Stimulated activated memory B cell treated with anti-CD40 and anti-IgM and Interleukin-4, amounts not matched to agents 10 μg/mL and 1 μg/mL and 100 μg/mL, for 72 hours (primary cell): ENCODE measurements at places on chromosomes 5 and 9.

DNA sequence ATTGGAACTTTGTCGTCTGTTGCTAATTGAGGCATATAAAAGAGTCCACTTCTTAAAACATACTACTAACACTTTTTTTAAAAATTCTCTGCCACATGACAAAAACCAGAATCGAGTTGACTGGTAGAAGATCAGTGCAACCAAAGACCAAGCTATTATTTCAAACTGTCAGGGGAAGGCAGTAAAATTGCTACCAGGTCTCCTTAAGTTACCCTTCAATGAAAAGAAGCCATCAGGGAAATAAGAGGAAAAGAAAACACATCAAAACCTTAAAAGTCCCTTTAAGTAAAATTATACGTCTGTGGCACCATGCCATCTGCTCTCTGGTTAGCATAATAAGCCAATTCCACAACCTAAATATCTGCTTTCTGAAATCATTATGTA, 9.6 kb downstream of the ZNF608 start:
- no peak for ATAC-seq

GRCh38 chr9:82968816-82969215, 94.1 kb downstream of the RASEF start:
- ATAC-seq: no peak

GRCh38 chr5:124342584-124342983, 403.9 kb downstream of the ZNF608 start:
- no peak for ATAC-seq

- ATAC-seq: peak; percentile 31
Measured at GRCh38 chr9:69549310-69550202, 122.6 kb downstream of the APBA1 start.

GRCh38 chr5:143237664-143238063, 165.8 kb downstream of the NR3C1 start:
- no peak for ATAC-seq

- ATAC-seq: no peak
Measured at GRCh38 chr5:116494784-116495450, 79.7 kb downstream of the SEMA6A start.

DNA sequence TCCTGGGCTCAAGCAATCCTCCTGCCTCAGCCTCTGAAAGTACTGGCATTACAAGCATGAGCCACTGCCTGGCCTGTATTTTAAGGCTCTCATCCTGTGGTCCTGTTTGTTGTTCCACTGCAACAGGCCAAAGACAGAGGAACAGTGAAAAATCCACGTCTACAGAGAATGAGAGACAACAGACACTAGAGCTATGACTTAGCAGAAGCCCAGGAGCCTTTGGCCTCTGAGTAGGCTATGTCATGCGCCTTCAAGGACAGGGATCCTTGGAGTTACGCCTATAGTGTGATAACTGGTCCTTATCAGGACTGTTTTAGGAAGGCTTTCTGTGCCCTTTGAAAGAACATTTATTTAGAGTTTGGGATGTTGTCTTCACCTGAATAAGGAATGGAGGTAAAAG, 10.5 kb downstream of the POC5 start:
- no peak for ATAC-seq

DNA sequence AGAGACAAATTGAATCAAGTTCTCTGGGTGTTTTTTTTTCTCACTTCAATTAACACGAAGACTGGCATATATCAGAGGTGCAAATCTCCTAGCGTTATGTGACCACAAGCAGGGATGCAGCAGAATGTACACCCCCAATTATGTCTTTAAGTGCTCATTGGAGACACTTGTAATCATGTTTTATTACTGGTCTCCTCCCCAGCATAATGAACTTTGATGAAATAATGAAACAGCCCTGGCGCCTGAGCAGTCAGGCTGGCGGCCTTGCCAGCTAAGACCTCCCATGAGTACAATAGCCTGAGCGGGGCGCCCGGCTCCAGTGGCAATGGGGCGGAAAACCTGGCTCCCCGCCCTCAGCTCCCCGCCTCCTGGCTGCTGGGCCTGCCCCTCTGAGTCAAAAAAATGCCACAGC, 209.4 kb upstream of the MSX2 start:
- no peak for ATAC-seq

DNA sequence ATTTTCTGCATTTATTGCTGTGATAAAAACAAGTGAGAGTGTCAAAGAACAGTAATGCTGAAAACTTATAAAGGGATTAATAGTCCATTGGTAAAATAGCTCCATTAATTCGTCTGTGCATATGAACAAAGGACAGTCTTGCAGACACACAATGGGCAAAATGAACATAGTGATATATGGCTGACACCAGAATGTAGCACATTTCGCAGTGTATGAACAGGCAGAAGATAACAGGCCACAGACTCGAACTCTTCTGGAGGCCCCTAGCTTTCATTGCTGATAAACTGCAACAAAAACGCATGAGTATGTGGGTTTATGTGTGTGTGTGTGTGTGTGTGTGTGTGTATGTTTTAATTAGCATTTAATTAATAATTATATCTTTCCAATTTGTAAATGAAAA, 354.8 kb downstream of the TAF11L14 start:
- ATAC-seq: no peak

DNA sequence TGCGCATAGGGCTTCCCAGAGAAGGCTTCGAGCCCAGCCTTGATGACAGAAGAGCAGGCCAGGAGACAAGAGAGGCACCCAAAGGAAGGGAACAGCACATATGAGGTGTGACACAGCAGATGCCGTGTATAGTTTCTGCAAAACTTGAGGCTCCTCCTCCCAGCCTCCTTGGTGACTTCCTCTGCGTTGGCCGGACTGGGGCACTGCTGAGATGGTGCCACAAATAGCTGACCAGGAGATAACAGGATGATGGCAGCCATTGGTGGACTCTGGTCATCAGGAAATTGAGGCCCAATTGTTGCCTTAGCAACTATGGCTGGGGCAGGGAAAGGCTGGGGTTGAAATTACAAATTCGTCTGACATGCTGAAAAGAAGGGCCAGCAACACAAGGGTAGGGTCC, 4.8 kb upstream of the ZNF79 start:
- ATAC-seq: no peak

GRCh38 chr9:104850786-104851545, 77.0 kb downstream of the ABCA1 start:
- ATAC-seq: no peak

- ATAC-seq: no peak
Measured at GRCh38 chr9:112838342-112838741, 52.3 kb downstream of the SLC46A2 start.

- no peak for ATAC-seq
Measured at GRCh38 chr5:97101189-97101910, 41.1 kb downstream of the LIX1 start.

- ATAC-seq: no peak
Measured at GRCh38 chr5:39132128-39132447, 57.9 kb upstream of the RICTOR start.

GRCh38 chr9:38621434-38622287, 1.3 kb upstream of the ANKRD18A start:
- ATAC-seq: peak; percentile 46

GRCh38 chr5:92041206-92041605, 658.1 kb upstream of the ARRDC3 start:
- ATAC-seq: no peak

DNA sequence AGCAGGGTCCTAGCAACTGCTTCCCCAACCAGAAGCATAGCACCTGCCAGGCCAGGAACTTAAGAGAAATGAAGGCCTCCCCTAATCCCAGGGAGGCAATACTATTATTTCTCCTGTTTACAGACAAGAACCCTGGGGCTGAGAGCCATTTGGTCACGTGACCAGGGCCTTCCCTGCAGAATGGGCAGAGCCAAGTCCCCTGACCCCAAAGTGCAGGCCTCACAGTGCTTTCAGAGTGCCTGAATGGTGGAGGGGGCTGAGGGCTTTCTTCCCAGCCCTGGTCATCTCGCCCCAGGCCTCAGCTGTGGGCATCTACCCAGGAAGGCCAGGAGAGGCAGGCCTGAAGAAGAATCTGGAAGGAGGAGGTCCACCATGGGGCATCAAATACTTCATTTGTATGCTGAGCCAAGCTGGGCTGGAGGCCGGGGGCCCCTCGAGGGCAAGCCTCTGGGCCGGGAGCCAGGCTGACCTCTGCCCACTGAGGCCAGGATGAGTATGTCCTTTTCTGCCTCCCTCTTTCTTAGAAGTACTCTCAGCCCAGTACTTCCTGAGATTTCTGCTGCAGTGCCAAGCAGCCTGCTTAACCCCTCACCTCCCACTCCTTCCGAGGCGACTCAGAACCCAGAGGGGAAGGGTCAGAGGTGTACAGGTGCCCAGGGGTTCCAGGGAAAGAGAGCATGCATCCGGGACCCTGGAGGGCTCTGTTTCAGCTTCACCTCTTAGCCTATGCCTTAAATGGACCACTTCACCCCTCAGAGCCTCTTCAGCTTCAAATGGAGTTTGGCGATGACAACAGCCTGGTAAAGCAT, 18.9 kb upstream of the DUSP1 start:
- no peak for ATAC-seq

DNA sequence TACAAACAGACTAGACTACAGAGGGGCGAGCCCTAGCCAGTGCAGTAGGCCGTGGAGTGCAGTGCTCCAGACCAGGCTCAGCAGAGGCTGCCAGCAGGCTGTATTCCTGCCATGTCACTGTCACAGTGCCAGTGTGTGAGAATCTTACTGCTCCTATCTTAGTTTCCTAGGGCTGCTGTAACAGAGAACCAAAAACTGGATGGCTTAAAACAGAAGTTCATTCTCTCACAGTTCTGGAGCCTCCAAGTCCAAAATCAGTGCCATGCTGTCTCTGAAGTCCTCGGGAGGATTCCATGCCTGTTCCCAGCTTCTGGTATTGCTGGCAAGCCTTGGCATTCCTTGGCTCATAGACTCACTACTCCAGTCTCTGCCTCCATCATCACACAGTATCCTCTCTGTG, 75.0 kb upstream of the SAP30L start:
- ATAC-seq: no peak

DNA sequence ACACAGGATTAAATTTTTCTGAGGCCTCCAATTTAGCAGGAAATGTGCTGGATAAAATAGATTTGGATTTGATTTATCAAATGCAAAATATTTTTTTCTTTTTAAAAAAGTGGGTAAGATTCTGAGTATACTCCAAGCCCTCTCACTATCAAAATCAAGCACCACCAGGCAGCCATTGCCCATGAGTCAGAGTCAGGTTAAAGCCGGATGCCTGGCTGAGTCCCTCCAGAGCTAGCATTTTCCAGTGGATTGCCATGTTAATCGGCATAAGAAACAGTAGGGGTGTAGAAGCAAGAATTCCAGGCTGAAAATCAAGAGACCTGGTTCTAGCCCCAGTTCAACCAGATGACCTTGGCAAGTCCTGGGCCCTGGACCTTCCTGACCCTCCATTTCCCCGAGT, 85.3 kb downstream of the FAM114A2 start:
- ATAC-seq: no peak

GRCh38 chr5:96316487-96316886, 116.6 kb downstream of the PCSK1 start:
- ATAC-seq: no peak

DNA sequence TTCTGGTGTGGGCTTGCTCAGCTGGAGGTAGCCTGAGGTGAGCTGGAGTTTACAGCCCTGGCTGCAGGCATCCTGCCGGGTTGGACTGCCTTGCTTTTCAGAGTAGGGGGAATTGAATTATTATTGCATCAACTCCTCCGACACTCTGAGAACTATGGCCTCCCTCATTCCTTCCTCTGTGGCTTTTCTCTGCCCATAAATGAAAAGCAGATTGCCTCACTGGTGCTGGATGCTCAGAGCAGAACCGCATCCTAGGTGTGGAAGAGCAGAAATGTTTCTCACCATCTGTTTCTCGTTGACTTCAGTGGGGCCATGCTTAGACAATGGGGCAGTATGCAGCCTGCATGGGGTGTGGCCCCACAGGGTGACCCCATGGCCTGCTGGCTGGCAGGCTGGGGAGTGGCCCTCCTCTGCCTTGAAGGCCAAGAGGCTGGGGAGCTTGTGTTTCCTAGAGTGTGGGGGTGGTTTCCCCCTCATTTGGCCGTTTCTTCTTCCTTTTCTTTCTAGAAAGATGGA, 27.3 kb upstream of the TGFBI start:
- no peak for ATAC-seq

GRCh38 chr5:180593446-180594206, 2.3 kb upstream of the SCGB3A1 start:
- no peak for ATAC-seq

DNA sequence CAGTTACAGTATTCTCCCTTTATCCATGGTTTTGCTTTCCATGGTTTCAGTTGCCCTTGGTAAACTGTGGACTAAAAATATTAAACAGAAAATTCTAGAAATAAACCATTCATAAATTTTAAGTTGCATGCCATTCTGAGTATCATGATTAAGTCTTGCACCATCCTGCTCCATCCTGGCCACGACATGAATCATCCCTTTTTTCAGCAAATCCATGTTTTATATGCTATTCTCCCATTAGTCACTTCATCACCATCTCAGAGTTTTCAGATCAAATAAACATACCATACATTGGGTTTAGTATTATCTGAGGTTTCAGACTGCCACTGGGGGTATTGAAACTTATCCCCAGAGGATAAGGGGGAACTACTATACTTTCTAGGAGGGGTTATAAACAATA, 234.4 kb upstream of the ATP10B start:
- no peak for ATAC-seq
